ENCODE measurements at places on chromosomes 5 and 9.

GRCh38 chr9:115086461-115086860 is 31.5 kb downstream of the TNC start:
- DNase-seq: no peak

DNA sequence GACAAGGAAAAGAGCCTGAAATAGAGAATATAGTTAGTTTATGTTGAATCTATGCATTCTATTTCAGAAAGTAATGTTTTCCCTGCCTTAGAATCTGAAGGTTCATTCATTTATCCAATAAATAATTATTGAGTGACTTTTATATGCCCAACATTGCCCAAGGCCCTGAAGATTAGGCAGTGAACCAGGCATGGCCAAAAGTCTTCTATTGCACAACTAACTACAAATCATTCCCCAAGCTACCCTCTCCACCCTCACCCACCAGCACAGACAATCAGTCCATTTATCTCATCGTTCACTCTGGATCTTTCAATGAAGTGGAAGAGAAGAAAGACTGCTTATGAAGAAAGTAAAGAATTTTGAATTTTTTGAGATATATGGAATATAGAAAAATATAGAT is 268.4 kb downstream of the PLK2 start:
- no peak for DNase-seq

DNA sequence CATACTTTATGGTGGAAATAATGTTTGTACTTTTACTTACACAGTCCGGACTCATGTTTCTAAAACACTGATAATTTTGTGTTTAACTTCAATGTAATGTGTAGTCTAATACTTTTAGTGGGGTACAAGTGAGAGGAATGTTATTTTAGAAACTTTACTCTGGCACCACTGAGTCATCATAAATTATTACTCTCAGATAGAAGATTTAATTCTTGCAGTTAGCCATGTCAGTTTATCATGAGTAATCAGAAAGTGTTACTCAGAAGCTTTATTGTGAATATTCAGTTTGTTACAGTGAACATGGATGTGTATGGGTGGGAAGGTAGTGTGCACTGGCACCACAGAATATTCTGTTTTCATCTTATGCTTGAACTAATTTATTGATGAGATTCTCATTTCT is 20.0 kb downstream of the OGN start:
- DNase-seq: no peak

- DNase-seq: no peak
These were observed 1.1 kb downstream of the ARL15 start for GRCh38 chr5:54309276-54309675.

DNA sequence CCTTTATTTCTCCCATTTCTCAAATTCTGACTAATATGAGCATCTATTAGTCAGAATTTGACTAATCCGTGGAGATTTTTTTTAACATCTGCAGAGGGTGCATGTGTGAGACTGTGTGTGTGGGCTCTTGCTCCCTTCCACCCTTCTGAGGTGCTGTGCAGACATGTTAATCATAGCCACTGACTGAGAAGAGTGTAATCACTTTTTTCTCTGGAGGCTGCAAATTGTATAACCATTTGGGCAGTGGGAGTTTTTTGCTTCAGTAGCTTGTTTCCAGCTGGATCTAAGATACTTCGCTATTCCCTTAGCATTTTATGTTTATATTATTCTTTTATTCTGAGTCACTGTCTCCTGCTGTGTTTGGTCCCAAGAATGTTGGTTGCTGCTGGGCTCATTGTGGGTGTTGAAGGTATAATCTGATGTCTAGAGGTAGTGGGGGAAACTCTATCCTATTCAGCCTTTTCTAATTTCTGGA is 66.2 kb downstream of the ARHGEF28 start:
- DNase-seq: no peak

- no peak for DNase-seq
These were observed 652.3 kb upstream of the FTMT start for GRCh38 chr5:121199216-121199999.

DNA sequence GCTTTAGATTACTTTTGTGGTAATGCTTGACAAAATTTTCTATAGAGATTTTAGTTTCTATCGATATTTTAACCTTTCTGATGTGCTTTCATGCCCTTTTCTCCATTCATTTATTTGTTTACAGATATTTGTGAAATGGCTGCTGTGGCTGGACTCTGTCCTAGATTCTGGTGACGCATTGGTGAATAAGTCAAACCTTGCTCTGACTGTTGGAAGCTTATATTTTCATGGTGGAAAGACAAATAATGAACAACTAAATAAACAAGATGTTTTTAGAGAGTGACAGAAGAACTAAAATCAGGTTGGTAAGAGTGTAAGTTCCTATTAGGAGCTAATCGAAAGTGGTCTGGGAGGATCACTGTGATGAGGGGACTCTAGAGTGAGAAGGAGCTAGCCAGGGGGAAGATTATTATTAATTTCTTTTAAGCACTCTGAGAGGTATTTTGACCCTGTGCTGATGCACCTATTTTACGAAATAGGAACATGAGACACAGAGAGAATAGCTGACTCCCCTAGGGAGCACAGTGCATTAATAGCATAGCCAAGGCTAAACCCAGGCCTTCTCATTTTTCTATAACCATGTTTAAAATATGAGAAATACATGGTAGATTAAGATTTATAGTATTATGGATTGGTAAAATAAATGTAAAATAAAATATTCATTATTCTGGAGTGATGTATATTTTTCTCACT is 411.9 kb upstream of the ARRDC3 start:
- no peak for DNase-seq

DNA sequence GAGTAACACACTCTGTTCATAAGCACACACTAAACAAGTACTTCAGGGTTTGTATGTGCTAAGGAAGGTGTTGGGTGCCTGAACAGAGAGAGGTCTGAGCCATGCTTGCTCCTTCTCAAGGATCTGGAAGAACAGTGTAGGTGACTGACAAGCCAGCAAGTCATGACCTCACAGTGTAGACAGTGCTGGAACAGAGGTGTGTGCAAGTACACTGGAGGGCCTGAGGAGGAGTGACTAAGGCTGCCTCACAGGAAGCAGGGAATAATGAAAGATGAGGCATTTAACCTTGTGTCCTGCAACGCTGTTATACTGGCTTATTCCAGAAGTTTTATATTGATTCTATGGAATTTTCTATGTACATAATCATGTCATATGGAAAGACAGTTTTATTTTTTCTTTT is 83.9 kb downstream of the TMEM174 start:
- DNase-seq: no peak

GRCh38 chr5:7714119-7714518 is 136.8 kb downstream of the CFAP90 start:
- DNase-seq: no peak

DNA sequence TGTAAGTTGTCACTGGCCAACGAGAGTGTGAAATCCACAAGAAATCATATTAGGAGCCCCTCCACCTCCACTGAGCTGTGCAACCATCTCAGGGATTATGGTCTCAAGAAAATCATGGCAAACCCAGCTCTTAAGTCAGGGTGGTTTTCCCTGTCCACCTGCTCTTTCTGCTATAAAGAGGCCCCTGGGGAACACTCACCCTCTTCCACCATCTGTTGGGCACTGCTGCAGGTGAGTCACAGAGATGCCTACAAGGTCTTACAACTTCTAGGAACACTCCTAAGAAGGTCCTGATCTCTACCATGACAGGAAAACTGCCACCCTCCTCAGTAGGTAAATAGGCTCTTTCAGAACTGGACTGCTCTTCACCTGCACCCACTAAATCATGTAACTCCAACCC is 61.8 kb downstream of the DRD1 start:
- DNase-seq: no peak

DNA sequence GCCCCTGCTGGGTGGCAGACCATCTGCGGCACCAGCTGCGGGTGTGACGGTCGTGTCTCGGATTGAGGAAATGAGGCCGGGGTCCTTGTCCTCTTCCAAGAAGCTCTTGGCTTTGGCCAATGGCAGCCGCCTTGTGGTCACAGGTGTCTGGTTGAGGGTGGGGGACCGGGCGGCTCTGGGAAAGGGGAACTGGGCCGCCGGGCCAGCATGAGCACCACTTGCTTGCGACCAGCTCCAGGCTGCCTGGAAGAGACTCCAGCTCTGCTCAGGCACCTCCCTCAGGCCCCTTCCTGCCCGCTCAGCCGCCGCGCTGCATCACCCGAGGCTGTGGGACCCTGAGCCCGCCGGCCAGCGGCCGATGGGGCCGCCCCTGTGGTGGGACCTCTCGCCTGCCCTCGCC is 59.7 kb downstream of the RXRA start:
- no peak for DNase-seq

DNA sequence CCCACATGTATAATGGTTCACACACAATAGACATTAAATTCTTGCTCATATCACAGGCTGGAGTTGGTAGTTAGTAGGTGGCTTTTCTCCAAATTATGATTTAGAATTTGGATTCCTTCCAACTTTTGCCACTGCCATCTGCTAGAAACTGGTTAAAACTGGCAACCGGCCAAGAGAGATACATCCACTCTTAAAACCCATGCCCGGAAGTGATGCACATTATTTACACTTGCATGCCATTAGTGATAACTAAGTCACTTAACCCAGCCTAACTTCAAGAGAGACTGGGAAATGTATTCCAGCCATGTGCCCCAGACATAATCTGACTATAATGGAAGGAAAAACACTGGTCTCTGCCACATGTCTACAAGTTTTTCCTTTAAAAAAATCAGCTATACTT is 395.7 kb upstream of the SEMA6A start:
- DNase-seq: no peak

- DNase-seq: no peak
These were observed 28.0 kb downstream of the TNIP1 start for GRCh38 chr5:151052836-151053235.

DNA sequence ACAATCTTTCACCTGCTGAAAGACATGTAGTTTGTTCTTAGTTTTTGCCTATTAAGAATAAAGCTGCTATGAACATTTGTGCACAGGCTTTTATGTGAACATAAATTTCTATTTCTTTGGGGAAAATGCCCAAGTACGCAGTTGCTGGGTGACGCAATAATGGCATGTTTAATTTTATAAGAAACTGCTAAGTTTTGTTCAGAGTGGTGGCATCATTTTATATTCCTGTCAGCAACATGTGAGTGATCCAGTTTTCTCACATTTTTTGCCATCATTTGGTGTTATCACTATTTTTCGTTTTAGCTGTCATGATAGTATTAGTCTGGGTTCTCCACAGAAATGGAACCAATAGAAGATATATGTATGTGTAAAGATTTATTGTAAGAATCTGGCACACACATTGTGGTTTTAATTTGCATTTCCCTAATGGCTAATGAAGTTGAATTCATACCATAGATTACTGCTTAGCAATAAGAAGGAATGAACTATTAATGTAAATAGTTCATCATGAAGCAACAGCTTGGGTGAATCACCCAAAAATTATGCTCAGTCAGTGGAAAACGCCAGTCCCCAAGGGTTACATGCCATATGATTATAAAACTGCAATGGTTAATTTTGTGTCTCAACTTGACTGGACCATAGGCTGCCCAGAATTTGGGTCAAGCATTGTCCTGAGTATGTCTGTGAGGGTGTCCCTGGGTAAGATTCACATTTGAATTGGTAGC is 358.6 kb downstream of the MSX2 start:
- no peak for DNase-seq

DNA sequence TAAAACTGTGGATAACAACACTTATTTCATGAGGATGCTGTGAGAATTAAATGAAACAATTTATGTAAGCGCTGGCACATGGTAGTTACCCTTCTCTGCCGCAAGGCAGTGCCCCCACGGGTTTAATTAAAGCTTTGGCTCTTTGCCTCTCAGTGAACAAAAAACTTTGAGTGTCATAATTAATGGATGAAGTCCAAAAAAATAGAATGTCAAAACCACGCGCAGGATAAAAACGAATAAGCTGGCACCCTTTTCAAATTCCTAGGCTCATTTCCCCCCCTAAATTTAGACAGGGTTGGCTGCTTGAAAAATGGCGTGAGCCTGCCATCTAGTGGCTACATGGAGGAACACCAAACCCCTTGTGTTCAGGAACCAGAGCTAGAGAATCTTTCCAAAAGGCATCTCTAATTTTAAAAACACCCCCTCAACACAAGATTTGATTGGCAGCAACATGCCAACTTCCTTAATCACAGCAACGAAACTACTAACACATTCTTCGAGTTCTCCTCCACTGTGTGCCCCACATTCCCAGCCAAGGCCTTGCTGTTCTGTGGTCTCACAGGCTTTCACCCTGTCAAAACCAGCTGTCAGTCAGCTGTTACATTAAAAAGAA is 29.0 kb upstream of the CCNG1 start:
- peak; percentile 66 for DNase-seq

DNA sequence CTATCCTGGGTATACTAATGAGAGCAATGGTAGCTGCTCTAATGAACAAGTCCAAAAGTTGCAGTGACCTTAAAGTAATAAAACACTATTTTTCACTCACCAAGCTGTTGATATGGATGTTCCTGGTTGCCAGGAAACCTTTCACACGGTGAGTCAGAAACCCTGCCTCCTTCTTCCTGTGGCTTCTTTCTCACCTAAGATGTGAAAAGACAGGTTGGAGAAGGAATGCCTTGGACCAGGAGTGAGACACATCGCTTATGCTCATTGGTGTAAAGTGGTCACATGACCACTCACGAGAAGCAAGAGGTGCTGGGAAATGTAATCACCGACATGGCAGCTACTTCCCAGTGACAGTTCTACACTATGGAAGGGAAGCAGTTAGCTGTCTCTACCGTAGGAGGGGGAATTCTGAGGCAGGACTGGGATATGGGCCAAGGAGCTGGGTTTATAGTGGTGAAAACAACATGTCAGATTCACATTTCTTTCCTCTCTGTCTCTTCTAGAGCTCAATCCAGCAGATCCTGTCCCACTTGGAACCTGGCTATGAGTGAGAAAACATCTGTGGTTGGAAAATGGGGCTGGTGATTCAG is 320.4 kb upstream of the KLF4 start:
- no peak for DNase-seq

GRCh38 chr9:38359689-38360385 is 32.7 kb upstream of the ALDH1B1 start:
- no peak for DNase-seq

- DNase-seq: no peak
These were observed 143.7 kb downstream of the ACER2 start for GRCh38 chr9:19552282-19553105.

GRCh38 chr9:93229636-93230035 is 45.7 kb downstream of the WNK2 start:
- no peak for DNase-seq

DNA sequence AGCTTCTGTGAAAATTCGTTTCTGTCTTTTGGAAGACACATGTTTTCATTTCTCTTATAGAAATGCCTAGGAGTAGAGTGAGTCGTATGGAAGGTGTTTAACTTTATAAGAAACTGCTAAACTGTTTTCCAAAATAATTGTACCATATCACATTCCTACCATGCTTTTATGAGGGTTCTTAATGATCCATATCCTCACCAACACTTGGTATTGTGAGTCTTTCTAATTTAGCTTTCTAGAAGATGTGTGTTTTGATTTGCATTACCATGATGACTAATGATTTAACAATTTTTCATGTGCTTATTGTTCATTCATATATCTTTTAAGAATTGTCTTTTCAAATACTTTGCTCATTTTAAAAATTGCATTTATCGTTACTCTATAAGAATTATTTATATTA is 223.6 kb downstream of the COMMD10 start:
- no peak for DNase-seq

GRCh38 chr9:84387821-84388220 is 47.3 kb upstream of the SLC28A3 start:
- no peak for DNase-seq

- no peak for DNase-seq
These were observed 20.3 kb downstream of the MED27 start for GRCh38 chr9:132059361-132059760.
